Stimulated activated CD4-positive, alpha-beta T cell treated with anti-CD3 and anti-CD28 coated beads, Interleukin-1b, Interleukin-23, amount 100 ng/mL, for 1 hour (primary cell): ENCODE measurements at places on chromosomes 12 and 14.

- no peak for DNase-seq
Observed at GRCh38 chr12:65278576-65279368, at the start of gene MSRB3. MSRB3 (plus strand) TSS chr12:65278683; CDS start chr12:65308580, 29,897 bp downstream.

- DNase-seq: no peak
Observed at GRCh38 chr14:37597914-37598746, 2.7 kb downstream of the TTC6 start.

DNA sequence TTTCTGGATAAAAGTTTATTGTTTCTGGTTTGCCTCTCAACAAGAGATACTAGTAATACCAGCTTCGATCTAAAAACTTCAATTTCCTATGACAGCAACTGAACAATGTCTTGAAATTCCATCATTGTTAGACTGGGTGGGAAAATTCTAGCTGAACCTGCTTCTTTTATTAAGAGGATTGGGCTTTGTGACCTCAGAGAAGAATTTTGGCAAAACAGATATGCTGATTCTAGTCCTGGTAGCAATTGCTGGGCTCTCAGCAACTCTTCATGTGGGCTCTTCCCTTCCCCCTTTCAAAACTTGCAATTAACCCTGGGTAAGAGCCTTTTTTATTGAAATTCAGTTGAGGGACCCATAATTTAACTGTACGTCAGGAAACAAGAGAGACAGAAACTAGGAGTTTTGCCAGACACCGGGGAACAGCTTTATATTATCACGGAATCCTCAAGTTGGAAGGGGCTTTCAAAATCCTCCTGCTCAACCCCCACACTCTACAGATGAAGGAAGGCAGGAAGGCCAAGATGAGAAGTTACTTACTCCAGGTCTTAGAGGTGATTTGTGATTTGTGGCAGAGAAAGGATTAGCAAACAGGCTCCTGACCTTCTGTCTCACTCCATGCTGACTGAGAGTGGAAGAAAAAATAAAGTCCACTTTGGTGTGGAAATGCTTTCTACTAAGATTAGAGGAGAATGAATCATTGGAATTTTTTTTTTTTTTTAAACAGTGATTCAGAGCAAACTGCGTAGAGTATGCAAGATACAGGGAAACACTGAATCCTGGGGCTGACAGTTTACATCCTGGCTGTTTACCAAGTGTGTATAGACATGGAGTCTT lies 239.0 kb upstream of the ATP2B1 start:
- no peak for DNase-seq

DNA sequence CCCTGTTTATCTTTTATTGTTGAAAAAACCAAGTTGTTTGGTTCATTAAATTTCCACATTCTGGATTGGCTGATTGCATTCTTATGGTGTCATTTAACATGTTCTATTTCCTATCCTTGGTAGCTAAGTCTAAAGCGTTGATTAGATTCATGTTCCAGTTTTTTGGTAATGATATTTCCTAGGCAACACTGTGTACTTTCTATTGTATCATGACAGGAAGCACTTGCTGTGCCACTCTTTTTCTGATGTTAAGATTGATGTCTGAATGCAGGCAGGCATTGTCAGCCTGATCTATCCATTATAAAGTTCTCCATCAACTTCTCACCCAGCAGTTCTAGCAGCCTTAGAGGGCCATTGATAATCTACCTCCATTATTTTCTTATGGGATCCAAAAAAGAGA lies 91.1 kb upstream of the ARID2 start:
- no peak for DNase-seq

DNA sequence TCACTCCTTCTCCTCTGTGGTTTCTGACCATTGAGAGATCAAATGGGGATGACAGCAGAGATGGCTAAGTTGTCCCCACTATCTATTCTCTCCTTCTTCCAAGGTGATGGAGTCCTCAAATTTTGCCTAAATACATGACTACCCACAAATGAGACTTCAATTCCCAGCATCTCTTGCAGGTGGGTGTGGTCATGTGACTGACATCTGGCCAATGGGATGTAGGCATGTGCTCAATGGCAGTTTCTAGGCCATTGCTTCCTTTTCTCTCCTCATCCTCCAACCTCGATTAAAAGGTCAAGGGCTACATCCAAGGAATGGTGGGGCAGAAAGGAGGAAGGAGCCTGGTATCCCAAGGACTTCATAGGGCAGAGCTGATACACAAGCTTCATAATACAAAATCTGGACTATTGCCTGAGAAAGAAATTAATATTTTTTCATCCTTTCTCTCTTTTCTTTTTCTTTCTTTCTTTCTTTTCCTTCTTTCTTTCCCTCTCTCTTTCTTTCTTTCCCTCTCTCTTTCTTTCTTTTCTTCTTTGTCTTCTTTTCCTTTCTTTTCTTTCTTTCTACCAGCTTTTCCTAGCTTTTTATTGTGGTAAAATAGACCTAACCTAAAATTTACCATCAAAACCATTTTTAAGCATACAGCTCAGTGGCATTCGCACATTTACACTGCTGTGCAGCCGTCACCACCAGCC lies 100.9 kb upstream of the PRB2 start:
- DNase-seq: no peak

GRCh38 chr12:1827826-1828805 lies 7.8 kb downstream of the LRTM2 start:
- no peak for DNase-seq

GRCh38 chr14:96567289-96567899 lies 65.2 kb downstream of the PAPOLA start:
- no peak for DNase-seq

DNA sequence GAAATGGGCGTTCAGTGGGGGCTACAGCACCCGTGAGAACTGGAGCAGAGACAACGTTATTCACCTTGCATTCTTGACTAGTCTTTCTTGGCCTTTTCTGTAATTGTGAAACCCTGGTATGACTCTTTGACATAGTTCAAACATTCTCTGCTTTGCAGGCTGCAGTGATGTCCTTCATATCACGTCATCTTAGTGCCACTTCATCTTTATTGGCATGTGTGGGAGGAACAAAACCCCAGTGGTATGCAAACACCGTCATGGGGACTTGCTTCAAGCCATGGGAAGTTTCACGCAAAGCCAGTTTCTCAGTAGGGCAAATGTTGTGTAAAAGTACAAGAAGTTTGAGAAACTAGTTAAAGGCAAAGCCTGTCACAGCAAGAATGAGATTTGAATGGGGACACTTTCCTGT lies 20.2 kb upstream of the DUSP16 start:
- no peak for DNase-seq

GRCh38 chr12:69888901-69889300 lies 63.9 kb downstream of the MYRFL start:
- no peak for DNase-seq

GRCh38 chr12:74646831-74647230 lies 109.2 kb downstream of the ATXN7L3B start:
- DNase-seq: no peak

- no peak for DNase-seq
Observed at GRCh38 chr12:106113824-106114446, 24.8 kb downstream of the NUAK1 start.

DNA sequence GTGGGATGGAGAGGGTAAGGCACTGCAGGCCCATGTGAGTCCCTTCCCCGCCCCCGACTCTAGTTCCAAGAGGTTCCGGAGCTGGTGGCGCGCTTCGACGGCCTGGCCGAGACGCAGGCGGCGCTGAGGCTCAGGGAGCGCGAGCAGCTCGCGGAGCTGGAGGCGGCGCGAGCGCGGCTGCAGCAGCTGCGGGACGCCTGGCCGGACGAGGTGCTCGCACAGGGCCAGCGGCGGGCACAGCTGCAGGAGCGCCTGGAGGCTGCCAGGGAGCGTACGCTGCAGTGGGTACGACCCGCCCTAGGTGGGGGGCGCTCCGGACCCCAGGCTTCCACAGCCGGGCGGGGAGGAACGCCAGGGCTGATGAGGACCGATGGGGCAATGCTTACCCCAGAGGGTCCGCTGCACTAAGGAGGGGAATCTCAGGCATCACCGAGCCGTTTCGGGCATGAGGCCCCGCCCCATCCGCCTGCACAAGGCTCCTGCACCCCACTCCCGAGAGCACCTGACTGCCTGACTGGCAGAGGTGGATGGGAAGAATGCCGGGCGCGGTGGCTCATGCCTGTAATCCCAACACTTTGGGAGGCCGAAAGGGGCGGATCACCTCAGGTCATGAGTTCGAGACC lies 4.9 kb downstream of the CFAP73 start:
- DNase-seq: no peak

- DNase-seq: no peak
Observed at GRCh38 chr12:131015581-131016337, 62.1 kb downstream of the ADGRD1 start.

- no peak for DNase-seq
Observed at GRCh38 chr12:66004922-66005703, 125.4 kb downstream of the LLPH start.

- DNase-seq: no peak
Observed at GRCh38 chr12:20211981-20212421, 156.3 kb upstream of the PDE3A start.

GRCh38 chr12:47910981-47911380 lies 6.2 kb upstream of the VDR start:
- DNase-seq: no peak

DNA sequence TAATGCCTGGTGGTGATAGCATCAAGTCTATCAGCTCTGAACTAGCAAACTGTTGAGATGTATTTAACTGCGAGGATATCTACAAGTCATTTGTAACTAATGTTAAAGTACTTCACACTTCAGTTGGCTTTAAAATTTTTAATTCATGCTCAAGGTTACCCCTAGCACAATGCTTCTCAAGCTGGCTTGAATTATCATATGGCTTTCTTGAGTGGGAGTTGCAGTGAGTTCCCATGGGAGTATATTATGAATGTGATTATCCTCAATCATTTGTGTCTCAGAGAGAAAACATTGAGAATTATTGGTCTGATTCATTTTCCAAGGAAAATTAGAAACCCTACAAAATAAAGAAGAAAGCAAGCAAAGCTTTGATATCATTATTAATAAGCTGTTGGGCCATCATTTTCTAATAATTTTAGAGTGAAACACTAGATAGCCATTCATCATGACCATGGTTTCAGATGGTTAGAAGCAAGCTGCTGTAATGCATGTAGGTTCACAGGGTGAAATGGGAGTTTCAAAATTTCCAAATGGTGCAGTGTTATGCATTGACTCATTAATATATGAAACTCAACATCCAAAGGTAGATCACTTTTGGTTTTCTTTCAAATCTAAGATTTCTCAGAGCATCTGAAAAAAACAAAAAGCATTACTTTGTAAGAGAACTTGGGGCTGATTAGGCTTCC lies 11.8 kb upstream of the KRAS start:
- no peak for DNase-seq

DNA sequence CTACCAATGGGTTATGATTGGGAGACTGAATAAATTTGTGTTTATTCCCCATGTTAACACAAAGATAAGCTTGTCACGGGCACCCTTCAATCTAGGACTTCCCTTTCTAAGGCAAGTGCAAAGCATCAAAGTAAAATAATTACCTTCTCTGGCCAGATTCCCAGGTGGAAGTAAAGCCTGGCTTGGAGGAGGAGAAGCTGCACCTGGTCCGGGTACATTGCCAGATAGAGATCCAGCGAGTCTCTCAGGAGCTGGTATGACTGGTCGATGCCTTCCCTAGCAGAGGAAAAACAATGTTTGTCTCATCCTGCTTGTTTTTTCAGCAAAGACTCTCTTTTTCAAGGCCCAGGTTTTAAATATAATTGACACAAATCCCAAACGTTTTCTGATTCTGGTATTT lies 24.9 kb downstream of the FBXO21 start:
- DNase-seq: no peak

GRCh38 chr12:50057000-50057841 lies at the start of gene ASIC1:
ASIC1 (plus strand) TSS chr12:50057596; CDS start chr12:50058767, 1,171 bp downstream.
- peak; percentile 29 for DNase-seq

DNA sequence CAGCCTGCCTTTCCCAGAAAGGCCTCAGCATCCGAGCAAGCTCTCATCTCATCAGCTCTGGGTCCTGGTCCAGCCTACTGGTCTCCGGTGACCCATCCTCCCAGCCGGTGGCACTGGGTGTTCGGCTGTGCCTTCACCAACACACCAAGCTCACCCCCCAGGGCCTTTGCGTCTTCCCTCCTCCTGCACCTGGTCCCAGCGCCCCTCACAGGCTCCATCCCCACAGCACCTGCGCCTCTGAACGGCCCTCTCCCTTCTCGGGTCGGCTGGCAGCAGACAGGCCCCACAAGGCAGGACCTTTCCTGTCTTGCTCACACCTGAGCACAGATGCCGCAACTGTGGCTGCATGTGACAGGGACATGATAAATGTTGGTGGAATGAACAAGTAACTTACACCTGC lies 13.1 kb downstream of the P2RX2 start:
- DNase-seq: no peak

- DNase-seq: no peak
Observed at GRCh38 chr14:73245480-73246325, 8.4 kb downstream of the PAPLN start.

GRCh38 chr14:81261176-81261575 lies 40.4 kb upstream of the GTF2A1 start:
- DNase-seq: no peak

- DNase-seq: no peak
Observed at GRCh38 chr14:102189874-102190273, 50.2 kb downstream of the WDR20 start.

GRCh38 chr12:8958066-8958465 lies 8.6 kb upstream of the M6PR start:
- DNase-seq: no peak

- no peak for DNase-seq
Observed at GRCh38 chr14:52467515-52468266, 84.6 kb downstream of the TXNDC16 start.

- no peak for DNase-seq
Observed at GRCh38 chr12:15788233-15789219, 662 bp downstream of the EPS8 start.

GRCh38 chr14:54622192-54622958 lies 55.4 kb downstream of the SAMD4A start:
- no peak for DNase-seq

- no peak for DNase-seq
Observed at GRCh38 chr12:108816652-108817335, 40.6 kb downstream of the SSH1 start.

DNA sequence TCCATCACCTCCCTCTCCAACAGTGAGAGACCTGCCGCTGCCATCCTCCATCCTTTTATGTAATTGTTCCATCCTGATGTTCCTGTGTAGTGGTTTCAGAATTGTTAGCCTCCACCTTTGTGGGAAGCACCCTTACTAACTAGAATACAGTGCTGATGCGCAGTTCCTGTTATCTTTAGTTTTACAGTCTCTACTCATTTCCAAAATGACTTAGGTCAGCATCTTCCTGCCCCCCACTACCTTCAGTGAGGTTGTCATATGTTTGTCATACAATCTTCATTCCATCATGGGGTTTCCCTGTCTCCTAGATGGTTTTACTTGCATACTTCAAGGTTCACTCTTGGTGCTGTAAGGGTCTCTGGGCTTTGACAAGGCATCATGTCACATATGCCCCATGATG lies 69.8 kb downstream of the EML1 start:
- DNase-seq: no peak

DNA sequence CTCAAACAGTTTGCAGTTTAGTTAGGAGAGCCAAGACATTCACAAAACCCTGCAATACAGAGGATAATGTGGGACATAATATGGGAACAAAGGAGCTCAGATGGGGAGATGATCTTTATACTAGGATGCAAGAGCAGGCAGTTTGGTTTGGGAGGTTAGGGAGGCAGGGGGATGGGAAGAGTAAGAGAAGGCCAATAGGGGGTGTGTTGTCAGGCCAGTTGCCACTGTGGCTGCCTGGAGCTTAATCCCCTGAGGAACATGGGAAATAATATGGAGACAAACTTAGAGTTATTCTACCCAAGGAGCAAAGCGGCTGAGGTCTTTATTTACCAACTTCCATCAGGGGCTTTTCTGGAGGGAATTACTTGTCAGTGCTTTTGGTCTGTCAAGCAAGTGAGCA lies 10.0 kb upstream of the CSRP2 start:
- no peak for DNase-seq
